Kidney epithelial cell (primary cell): ENCODE measurements at places on chromosomes 7 and 10. TPM values are rescaled to one million over a fixed set of nuclear protein-coding genes. Genes with fewer than 3 reads are reported as not detected.

Gene ASB10
- total RNA-seq, result not detected in 2 replicates

Gene ZNF804B
- total RNA-seq, result not detected in 2 replicates

Gene LRGUK
- total RNA-seq, result 0.41 and 0.42 TPM in 2 replicates

Gene UMAD1
- 10.7 and 16.2 TPM in 2 replicates for total RNA-seq

Gene GIMAP5
- 0.17 TPM in 1 of 2 replicates, not detected in the other for total RNA-seq

Gene IDI2
- 0.13 TPM in 1 of 2 replicates, not detected in the other for total RNA-seq

Gene AZGP1
- 0.75 TPM in 1 of 2 replicates, not detected in the other for total RNA-seq

Gene AMPH
- 0.25 and 0.34 TPM in 2 replicates for total RNA-seq

Gene GDF10
- total RNA-seq, result not detected in 2 replicates

Gene OIT3
- total RNA-seq, result not detected in 2 replicates

Gene CDK5
- 21.5 and 27.0 TPM in 2 replicates for total RNA-seq

Gene INHBA
- total RNA-seq, result 76.1 and 77.1 TPM in 2 replicates
